ENCODE measurements at places on chromosomes 2 and 18.

GRCh38 chr2:142286618-142287017, 155.8 kb upstream of the LRP1B start:
- DNase-seq, result peak; percentile 46

GRCh38 chr2:183163821-183164649, 39.8 kb downstream of the NUP35 start:
- DNase-seq, result no peak

DNA sequence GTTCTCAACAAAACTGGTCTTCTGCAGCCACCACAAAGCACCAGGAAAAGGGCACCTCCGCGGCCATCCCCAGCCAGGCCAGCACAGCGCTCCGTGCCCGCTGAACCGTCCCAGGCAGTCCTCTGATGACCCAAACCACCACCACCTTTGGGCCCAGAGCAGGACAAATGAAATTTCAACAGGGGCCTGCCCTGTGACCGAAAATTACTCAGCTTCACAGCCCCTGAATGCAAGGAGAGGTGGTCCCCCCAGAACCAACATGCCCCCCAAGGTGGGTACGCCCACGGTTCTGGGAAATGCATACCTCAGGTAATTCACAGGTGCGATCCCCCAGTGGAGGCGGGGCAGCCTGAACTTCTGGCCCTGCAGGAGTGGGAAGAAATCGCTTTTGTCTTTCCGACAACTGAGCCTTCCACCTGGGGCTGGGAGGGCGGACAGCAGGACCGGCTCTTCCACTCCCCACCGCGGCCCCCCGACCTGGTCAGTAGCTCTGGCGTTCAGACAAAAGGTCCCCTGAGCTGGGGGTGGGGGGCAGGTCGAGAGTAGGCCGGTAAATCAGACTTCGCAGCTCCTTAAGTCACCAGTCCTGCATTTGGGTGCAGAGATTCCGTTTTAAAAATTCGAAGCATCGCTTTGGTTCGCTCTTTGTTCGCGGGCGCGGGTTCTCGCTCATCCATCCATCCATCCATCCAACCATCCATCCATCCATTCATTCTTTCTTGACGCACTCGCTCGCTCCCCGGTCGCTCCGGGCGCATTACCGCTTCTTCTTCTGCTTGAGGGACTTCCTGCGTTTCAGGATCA, 1.4 kb downstream of the ARL4C start:
- DNase-seq, result no peak

GRCh38 chr2:101113441-101114267, 37.5 kb downstream of the TBC1D8 start:
- peak; percentile 38 for DNase-seq

DNA sequence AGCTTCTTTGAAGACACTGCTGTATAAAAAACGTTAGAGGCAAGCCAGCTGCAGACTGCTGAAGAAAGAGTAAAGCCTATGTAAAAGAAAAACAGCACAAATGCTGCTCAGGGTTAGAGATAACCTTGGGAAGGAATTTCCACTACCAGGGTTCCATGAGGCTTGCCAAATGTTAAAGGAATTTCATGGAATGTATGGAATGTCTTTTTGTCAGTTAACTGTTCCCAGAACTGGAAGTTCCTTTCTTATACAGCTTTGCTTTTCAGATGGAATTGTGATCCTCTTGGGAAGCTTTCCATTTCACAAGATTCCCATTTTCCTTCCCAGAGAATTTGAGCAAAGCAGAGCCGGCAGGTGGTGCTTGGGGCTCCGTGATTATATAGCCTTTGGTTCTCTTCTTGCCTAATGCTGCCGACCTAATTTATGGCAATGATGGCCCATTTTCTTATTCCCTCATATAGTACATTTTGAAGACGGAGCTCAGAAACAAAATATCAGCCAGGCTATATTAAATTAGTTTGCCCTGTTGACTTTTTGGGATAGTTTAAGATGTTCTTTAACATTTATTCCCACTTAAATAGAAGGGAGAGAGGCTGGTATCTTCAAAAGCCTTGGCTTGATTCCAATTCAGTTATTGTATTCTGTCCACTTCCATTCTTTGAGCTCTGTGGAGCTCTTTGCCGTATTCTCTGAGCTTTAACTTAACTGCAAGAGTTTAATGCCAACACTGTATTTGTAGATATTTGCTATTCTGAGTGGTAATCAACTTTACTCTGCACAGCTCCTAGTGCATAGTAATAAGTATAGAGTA, 162.3 kb downstream of the PHLPP1 start:
- no peak for DNase-seq

DNA sequence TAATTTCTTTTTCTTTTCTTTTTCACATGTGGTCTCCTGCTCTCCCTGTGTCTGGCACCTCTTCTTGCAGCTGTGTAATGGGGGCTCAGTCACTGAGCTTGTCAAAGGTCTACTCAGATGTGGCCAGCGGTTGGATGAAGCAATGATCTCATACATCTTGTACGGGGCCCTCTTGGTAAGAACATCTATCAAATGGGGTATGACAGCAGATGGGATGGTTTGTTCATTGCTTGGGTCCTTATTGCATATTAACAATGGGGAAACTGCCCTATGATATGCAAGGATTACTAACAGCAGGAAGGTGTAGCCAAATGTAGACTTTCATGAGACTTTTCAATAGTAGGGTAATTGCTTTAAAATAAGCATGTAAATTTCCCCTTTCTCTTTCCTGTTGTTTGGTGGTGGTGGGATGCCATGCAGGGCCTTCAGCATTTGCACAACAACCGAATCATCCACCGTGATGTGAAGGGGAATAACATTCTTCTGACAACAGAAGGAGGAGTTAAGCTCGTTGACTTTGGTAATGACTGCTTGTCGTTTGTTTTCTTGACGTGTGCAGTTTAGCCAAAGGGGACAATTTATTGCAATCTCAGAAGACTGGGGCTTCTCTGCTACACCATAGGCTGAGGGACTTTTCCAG, 36.5 kb downstream of the MYO3B start:
- peak; percentile 51 for DNase-seq

DNA sequence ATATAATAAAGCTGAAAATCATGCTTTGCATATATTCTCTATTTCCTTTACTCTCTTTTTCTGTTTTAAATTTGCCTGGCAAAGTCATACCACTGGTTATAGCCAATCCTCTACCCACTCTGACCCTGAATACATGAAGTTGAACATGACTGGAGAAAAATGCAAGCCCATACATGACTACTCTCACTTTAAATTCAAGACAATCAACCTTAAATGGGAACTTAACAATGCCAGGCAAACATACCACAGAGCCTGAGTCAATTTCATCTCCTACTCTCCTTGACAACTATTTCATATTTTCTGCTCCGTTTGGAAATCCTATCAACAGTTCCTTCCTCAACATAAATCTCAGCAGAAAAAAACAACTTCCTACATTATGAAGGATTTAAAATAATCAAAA, 22.6 kb downstream of the RAD51AP2 start:
- no peak for DNase-seq

GRCh38 chr2:27211241-27211942, 449 bp upstream of the ATRAID start:
- peak; percentile 17 for DNase-seq

DNA sequence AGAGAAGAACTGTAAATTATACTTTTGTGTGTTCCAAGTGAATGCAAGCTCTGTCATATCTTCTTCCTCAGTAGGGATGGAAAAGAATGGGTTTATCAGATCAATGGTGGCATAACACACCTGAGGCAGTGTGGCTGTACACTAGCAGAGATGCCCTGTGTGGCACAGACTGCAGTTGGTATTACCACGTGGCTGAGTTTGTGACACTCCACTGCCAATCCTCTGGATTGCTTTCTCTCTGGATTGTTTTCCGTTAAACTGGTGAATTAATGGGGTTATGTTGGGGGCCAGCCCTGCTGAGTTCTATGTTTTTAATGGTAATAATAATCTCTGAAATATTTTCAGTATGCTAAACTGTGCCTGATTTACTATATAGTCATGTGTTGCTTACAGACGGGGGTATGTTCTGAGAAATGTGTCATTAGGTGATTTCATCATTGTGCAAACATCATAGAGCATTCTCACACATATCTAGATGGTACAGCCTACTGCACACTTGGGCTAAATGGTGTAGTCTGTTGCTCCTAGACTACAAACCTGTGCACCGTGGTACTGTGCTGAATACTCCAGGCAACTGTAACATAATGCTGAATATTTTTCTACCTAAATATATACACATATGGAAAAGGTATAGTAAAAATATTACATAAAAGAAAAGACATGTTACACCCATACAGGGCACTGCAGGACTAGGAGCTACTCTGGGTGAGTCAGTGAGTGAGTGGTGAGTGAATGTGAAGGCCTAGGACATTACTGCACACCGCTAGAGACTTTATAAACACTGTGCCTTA, 84.7 kb upstream of the ST6GAL2 start:
- no peak for DNase-seq

DNA sequence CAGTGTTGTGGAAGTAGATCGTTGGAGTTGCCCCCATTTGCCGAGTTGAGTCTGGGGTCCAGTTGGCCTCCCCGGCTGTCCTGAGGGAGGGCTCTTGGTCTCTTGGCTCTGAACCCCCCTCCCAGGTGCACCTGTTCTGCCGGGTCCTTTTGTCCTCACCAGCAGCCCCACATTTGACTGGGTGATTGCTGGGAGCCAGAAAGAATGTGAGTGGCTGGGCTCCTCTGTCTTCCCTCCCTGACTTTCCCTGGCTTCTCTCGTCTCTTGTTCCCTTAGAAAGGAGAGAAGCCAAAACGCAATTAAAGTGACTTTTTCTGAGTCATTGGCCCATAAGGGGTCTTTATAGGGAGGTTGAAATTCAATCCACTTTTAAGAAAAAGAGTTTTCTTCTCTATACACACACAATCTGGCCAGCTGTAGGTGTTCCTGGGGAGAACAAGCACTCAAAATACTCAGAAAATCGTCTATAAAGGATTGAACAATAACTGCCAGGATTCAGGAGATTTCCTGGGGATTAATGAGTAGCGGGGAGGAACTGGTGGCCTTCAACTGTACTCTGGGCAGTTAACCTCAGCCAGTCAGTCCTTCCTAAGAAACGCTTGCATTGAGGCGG, 131.0 kb downstream of the TMEM182 start:
- DNase-seq, result no peak

DNA sequence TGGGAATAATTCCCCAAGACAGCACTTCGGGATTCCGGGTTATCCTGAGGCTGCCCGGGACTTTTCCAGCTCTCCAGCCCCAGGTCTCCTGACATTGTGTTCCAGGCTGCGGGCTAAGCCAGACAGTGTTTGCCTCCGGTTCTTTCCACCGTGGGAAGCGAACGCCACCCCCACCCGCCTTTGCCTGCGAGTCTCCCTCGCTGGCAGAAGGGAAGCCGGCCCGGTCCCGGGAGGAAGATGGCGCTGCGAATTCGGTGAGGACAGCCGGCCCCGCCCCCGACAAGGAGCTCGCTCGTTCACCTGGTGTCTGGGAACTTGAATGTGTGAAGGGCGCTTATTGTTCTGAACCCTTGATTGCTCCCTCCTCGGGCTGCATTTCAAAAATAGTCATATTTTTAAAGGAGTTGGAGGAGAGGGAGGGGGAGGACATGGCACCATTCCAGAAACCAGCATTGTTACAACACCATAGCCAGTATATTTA, 2.9 kb downstream of the LRATD1 start:
- no peak for DNase-seq

- no peak for DNase-seq
Observed at GRCh38 chr2:217790195-217790594, 212.6 kb downstream of the TNS1 start.

DNA sequence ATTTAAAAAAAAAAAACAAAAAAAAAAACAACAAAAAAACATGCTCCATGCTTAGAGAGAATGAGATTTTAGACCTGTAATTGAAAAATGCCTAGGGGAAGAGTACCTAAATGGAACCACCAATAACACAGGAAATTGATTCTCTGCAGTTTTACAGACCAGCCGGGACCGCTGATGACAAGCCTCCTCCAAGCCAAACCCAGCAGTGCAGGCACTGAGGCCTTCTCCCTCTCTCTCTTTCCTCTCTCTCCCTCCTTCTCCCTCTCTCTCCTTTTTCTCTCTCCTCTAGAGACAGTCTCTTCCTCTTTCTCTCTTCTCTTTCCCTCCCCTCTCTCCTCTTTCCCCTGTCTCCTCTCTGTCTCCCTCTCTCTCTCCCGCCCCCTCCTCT, 228.8 kb upstream of the COPS8 start:
- DNase-seq, result no peak

DNA sequence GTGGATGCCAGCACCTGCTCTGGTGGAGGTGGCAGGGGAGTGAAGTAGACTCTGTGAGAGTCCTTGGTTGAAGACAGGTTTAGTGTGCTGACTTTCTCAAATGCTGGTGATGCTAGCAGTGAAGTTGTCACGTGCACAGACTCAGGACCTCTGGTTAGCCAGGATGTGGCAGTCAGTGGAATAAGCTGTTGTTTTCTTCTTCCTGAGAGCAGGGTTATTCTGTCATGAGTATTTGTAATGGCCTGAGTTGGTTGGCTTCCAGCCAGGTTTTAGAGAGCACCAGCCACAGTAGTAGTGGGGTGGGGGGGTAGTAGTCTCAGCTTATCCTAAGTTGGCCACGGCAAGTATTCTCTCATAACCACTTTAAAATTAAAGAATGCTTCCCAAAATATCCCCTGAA, 238.5 kb upstream of the FBXO11 start:
- peak; percentile 29 for DNase-seq

DNA sequence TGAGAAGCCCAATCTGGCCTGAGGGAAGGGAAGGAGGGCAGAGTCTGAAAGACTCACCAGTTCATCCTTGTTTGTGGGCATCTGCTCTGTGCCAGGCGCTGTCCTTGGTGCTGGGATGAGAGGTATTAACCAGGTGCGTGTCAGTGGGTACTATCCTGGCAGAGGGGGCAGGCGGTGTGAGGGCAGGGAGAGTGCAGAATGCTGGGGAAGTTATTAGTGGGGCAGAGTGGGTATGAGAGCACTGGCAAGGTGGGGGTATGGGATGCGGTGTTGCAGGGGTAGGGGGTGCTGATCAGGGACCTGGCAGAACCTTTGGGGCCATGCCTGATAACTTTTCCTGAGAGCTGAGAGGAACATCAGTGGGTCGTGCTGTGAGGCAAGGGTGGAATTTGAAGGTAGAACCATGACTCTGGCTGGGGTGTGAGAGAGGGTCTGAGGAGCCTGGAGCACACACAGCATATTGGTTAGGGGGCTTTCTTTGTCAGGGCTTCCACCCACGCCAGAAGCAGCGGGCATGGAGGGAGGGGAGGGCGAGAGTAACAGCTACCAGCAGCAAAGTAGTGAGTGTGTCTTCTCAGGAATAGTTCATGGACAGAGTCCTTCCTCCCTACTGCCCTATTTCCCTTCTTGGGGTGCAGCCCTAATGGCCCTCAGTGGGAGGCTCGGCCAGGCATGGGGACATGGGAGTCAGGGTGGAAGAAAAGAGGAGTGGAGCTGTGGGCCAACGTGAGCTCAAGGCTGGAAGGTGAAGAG, 290.7 kb downstream of the CYP26B1 start:
- DNase-seq, result peak; percentile 6

All from GM12865 (cell line).